ENCODE measurements at places on chromosomes 5 and 9.

GRCh38 chr9:130235558-130236435 is 29.8 kb upstream of the HMCN2 start:
- peak; percentile 29 for DNase-seq

DNA sequence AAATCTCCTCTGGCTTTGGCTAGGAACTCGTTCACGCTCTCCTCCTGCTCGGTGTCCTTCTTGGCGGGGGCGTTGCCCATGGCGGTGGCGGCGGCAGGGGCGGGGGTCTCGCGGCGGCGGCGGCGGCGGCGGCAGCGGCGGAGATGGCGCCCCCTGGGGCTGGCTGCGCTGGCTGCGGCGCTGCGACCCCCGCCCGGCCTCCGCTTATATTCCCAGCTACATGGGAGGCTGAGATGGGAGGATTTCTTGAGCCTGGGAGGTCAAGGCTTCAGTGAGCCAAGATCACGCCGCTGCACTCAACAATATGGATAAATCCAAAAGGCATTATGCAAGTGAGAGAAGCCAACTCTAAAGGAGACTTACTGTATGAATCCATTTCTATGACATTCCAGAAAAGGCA is at the start of gene PRKACG:
TSS of gene PRKACG (minus strand) at position 101 of the 400 bp plus-strand sequence. CDS start at position 80, 21 bp downstream.
- no peak for DNase-seq

DNA sequence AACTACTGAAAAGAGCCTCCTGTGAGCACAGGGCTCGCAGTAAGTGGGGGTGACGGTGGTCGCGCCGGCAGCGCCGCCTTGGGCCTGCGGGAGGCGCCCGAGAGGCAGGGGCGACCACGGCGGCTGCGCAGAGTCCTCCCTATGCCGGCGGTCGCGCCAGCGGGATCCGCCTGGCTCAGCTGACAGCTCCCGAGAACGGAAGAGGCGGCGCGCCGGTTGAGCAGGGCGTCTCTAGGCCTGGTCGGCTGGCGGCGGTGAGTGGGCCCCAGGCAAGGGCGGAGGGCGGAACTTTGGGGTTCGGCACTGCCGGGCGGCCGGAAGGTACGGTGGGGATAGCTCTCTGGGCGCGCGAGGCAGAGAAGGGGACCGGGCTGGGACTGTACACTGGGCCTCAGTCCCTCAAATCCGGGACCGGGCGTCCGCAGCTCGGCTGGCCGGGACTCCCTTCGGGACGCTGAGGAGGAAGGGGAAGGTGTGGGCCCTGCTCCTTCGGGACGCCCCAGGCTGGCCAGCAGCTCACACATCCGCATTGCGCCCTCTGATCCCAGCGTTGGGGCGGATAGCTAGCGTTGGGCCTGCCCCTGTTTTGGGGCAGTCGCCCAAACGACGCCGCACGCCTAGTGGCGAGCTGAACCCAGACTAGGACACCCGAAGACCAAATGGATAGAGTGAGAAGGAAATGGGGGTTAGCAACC is at the start of gene RNF14:
TSS of gene RNF14 (plus strand) at position 192 of the 695 bp plus-strand sequence. CDS start 4,484 bp downstream, outside the sequence.
- peak; percentile 88 for DNase-seq

DNA sequence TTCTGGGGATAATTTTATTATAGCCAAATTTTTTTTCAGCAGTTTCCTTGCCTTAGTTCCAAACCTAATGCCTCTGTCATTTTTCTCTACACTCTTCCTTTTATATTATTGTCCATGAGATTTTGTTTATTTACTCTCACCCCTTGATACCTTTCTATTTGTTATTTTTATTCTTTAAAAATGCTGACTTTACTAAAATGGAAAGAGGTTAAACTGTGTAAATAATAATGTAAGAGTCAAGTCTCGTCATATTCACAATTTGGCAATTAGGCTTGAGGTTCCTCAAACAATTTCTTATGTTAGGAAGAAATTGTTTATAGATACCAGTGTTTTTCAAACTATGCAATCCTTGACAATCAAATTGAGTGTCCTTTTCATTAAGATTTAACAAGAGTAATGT is 428.6 kb upstream of the CDH9 start:
- DNase-seq = no peak

DNA sequence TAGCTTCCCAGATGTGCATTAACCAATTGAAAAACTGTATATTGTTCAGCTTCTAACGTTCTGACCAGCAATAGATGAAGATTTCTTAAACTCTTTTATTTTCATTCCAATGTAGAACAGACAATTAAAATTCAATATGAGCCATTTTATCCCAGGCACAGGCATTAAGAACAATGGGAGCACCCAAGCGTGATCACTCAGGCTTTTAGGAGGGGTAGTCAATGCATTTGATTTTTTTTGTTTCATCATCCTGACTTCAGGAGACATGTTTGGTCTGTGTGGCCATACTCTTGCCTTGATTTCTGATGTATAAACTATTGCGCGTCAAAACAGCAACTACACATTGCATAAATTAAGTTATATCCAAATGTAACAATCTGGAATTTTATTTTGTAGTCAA is 653.0 kb upstream of the RORB start:
- no peak for DNase-seq

- no peak for DNase-seq
Observed at GRCh38 chr5:55177078-55177477, 4.1 kb upstream of the CDC20B start.

DNA sequence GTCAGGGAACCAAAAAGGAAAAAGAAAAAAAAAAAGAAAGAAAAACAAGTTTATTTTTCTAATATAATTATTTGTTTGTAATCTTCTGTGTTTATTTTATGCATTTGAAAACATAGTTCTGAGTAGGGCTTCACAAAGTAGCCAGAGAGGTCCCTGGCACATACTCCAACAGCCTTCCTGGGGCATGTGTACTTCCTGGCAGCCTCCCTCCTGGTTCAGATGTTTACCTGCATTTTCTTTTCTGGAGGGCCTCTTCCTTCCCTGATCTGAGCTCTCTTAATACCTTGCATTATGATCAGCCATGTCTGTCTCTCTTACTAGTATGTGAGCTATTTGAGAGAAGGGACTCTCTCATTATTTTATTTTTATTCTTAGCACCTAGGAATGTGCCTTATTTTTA is 361.8 kb downstream of the KDM4C start:
- DNase-seq = no peak

DNA sequence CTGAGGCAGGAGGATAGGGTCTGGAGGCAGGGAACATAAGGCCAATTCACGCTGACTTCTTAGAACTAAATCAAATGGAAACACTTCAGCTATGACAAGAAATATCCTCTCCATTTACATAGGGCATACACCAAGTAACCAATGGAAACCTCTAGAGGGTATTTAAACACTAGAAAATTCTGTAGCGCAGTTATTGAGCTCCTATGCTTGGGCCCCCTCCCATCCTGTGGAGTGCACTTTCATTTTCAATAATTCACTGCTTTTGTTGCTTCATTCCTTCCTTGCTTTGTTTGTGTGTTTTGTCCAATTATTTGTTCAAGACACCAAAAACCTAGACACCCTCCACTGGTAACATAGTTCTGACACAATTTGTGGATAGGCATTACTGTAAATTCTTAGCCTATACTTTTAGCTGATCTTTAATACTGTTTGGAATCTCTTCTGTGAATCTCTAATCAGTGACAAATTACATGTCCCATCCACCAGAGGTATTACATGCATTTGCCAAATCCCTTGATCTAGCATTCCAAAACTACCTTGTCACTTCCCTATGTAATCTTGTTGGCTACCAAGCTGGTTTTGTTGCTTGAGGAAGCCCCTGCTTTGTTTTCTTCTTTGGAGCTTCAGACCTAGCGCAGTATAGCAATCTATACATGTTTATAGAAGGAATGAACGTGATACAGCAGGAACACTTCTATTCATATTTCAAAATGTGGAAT is 61.6 kb downstream of the ST8SIA4 start:
- no peak for DNase-seq

DNA sequence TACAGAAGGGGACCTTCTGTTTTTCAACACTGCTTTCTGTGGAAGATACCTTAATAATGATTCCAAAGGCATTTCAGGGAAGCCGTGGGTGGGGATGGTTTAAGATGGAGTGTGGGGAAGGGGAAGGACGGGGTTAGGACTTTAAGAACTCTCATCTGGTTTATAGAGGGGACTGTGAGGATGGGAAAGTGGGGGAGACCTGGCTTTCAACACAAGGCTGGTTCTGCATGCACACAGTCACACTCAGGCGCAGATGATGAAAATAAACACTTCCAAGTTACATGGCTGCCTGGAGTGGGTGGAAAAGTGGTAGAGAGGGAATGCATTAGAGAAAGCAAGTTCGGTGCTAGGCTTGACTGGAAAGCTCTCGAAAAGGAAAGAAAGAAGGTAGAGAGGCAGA is 4.9 kb downstream of the MSANTD3 start:
- no peak for DNase-seq

DNA sequence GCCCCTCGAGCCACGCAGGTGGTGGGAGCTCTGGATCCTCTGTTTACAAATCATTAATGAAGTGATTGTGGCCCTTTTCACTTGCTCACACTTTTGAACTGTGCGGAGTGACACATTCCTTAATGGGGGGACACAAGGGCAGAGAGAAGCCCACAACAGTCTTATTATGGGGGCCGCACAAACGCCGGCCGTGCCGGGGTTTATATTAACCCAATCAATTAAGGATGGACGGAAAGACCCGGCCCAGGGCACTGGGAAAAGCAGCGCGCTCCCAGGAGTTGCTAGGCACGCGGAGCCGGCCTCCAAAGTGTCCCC is 634.8 kb downstream of the IRX1 start:
- DNase-seq = no peak

GRCh38 chr9:19875291-19875920 is 86.6 kb upstream of the SLC24A2 start:
- no peak for DNase-seq

- no peak for DNase-seq
Observed at GRCh38 chr5:58188262-58188651, 271.6 kb downstream of the PLK2 start.

- DNase-seq = no peak
Observed at GRCh38 chr9:25570802-25571201, 107.4 kb downstream of the TUSC1 start.

- no peak for DNase-seq
Observed at GRCh38 chr5:95801532-95801931, 21.0 kb downstream of the GLRX start.

- DNase-seq = no peak
Observed at GRCh38 chr5:144638787-144639186, 468.1 kb downstream of the KCTD16 start.

DNA sequence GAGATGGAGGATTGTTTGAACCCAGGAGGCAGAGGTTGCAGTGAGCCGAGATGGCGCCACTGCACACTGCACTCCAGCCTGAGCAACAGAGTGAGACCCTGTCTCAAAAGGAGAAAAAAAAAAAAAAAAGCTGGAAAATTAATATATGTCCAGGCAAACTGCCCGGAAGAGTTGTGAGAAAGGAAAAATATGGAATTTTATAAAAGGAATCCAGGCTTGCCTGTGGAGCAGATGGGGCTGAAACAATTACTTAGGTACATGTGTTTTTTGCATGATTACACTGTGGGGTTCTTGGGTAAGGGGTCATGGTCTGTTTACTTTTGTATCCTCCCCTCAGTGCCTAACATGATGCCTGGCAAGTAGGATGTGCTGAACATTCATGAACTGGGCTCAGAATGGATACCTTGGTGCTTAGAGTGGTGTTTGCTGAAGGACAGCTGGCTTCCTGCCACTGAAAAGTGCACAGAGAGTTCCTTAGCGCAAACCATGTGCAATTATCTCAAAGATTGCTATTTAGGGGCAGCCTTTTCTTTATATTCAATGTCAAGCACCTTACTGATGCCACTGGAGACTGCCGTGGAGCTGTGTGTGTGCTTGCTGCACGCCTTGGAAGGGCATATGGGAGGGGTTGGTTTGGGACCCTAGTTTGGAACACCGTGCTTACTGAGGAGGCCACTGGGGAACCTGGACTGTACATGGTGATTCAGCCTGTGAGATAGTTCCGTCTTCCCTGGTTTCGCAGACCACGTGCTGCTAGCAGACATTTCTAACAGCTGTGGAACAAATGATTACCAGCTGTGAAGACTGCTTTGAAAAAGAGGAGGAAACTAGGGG is 78.4 kb downstream of the MAP1B start:
- no peak for DNase-seq

DNA sequence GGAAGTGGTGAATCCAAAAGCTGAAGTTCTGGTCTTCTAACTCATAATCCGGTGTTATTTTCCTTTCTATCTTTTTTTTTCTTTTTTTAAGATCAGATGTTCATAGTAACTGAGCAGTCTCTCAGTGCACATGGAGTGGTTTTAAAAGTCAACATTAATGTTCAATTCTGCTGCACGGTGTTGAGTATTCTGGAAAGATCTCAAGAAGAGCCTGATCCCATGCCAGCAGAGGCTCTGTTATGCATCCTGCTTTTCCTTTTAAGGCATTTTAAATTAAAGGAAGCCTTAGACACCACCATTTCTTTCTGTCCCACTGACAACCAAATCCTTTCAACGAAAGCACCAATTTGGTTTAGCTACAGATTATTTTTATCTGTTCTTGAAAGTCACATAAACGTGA is 33.4 kb downstream of the SEMA5A start:
- DNase-seq = no peak

GRCh38 chr9:112174965-112175795 is at the start of gene SUSD1:
TSS of gene SUSD1 (minus strand) at chr9:112175297. CDS start at chr9:112175235, 62 bp downstream.
- DNase-seq = no peak

DNA sequence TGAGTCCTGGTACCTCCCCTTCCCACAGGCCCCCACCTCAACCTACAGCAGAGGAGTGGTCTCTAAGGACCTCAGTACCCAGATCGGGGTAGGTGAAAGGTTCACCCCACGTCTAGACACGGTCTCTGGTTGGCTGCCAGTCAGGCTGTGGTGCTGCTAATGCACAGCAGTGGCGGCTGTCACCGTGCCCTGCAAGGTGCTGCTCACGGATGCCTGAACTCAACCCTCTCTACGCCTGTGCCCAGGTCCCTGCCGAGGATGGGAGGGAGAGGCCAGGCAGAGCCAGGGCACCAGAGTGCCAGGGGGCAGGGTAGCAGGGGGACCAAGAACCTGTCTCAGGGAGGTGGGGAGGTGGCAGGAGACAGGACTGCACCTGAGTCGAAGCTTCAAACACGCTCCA is 14.3 kb downstream of the IER5L start:
- DNase-seq = no peak

- no peak for DNase-seq
Observed at GRCh38 chr9:4519604-4520003, 29.3 kb downstream of the SLC1A1 start.

DNA sequence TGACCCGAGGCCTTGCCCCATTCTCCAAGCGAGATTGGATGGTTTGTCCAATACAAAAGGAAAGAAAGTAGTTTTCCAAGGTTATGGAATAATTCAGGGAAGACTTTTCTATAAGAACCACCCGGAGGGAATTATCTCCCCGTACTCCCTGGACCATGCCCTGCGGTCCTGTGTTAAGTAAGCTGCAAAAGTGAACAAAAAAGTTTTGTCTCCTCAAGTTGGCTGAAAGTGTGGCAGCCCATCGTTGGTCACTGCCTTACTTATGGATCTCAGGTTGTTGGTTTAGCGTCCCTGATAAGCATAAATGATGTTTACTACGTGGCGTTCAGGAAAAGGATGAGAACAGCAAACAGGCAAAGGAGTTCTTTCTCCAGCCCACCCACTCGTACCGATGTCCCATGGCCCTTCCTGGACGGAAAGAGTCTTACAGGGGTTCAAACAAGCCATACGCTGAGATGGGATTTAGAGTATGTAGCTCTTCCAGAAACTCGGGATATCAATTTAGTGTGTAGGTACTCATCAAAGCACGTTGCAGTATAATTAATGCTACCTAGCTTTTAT is 413 bp upstream of the AUH start:
- DNase-seq = no peak
